ENCODE measurements at places on chromosomes 3 and 15. TPM values are rescaled to one million over a fixed set of nuclear protein-coding genes. Genes with fewer than 3 reads are reported as not detected.
A peak's percentile ranks its signal among the peaks of the same experiment; 100 is the strongest.

- no peaks in the 10 kb centered on the region for H3K36me3 ChIP-seq
- H3K27me3 ChIP-seq, result no peaks in the 10 kb centered on the region
- no peaks in the 10 kb centered on the region for H3K4me1 ChIP-seq
- no peak for DNase-seq
Observed at GRCh38 chr3:123593381-123593780, 8.5 kb upstream of the HACD2 start.

DNA sequence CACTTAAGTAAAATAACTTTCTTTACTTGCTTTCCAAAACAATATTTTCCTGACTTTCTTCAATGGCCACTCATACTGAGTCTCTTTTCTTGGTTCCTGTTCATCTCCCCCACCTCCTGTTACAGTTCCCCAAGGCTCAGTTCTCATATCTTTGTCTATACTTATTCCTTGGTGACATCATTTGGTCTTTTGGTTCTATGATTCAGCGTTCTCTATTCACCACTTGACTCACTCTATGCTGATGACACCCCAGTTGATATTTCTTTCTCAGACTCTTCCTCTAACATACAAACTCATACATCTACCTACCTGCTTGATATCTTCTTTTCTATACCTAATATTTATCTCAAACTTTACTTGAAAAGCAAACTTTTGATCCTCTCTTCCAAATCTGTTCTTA, 85.0 kb upstream of the P3H2 start:
- no peaks in the 10 kb centered on the region for H3K36me3 ChIP-seq
- H3K4me3 ChIP-seq, result no peak overlapping the region
- H3K27me3 ChIP-seq, result no peaks in the 10 kb centered on the region
- no peaks in the 10 kb centered on the region for H3K4me1 ChIP-seq

DNA sequence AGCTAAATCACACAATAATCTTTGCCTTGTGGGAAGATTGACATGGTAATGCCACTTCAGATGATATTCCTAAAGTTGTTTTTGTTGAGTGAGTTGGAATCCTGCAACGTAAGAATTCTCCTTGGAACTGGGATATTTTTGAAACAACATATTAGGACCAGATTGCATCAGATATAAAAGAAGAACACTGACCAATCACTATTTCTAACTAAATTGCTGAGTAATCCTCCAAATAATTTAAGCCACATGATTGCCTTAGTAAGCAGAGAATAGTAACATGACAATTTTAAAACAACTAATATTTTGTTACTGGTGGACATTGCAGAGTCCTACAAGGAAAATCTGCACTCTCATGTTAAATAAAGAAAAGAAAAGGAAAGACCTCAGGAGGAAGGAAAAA, 353.9 kb upstream of the LMCD1 start:
- DNase-seq, result no peak
- no peak overlapping the region for H3K27ac ChIP-seq
- no peak overlapping the region for H3K4me3 ChIP-seq
- no peaks in the 10 kb centered on the region for H3K4me1 ChIP-seq
- no peaks in the 10 kb centered on the region for H3K36me3 ChIP-seq

Gene OR5K2
- not detected for total RNA-seq

DNA sequence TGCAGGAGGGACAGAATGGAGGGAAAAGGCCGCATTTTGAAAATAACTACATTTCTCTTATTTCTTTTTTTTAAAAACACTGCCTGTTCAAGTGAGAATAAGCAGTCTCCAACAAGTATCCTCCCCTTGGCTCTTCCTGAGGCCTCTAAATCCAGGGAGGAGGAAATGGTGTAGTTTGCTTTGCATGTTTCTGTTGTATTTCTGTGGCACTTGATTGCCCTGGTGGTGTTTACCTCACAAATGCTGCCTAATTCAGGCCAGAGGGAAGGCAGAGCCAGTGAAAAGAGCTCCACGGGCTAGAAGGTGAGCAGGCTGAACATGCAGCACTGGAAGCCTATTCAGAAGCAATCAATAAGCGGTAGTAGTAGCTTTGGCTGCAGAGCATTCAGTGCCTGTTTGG, 149.3 kb upstream of the ATP11B start:
- H3K4me3 ChIP-seq, result no peak overlapping the region
- no peak for DNase-seq
- H3K27ac ChIP-seq, result no peak overlapping the region

- peaks cover 6% of the 10 kb centered on the region for H3K4me1 ChIP-seq
- no peak for DNase-seq
- H3K36me3 ChIP-seq, result no peaks in the 10 kb centered on the region
- H3K4me3 ChIP-seq, result no peak overlapping the region
- no peaks in the 10 kb centered on the region for H3K27me3 ChIP-seq
- no peak overlapping the region for H3K27ac ChIP-seq
Observed at GRCh38 chr3:70061096-70061495, 61.6 kb downstream of the SAMMSON start.

DNA sequence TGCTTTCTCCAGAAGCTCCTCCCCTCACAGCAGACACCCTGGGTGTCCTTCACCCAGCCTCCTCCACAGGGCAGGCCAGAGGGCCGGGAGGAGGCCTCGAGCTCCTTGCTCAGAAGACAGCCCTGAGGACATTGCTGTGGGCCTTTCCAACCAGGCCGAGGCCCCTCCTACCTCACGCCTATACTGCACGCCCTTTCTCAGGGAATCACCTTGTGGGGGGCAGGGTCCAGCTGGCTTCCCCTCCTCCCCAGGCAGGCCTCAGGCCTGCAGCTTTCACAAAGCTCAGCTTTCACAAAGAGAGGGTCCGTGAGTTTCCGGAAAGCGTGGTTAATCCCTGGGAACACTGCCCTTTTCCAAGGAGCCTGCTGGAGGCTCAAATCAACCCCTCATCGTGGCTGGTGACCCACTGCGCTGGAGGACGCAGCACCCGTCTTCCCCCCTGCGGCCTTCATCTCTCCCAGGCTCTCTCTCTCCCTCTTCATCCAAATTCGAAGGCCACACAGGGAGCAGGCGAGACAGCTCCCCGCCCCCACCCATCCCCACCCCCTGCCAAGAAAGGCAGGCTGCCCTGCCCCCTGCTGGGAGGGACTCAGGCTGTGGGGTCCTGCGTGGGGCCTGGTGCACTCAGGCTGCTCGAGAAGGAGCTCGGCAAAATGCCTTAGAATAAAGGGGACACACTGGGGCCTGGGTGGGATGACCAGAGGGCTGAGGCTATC, 79.4 kb downstream of the OCA2 start:
- DNase-seq, result no peak
- no peaks in the 10 kb centered on the region for H3K36me3 ChIP-seq
- H3K4me1 ChIP-seq, result no peaks in the 10 kb centered on the region

DNA sequence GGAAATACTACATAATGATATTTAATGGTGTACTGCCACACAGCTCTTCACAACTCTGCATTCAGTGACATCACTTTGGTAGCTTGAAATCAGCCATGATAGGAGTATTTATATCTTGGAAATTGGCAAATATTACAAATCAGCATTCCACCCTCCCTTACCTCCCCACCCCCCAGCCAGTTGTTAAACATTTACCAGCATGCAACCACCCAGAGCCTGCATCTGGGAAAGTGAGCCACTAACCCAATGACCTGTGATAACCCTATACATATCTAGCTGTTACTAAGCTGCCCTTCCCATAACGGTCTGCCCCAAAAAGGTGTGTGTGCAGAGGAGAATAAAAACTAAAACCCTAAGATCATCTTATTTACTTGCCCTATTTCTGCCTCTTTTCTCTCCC, 44.6 kb upstream of the SATB1 start:
- H3K4me3 ChIP-seq, result no peak overlapping the region
- H3K27ac ChIP-seq, result no peak overlapping the region
- no peaks in the 10 kb centered on the region for H3K4me1 ChIP-seq
- no peak for DNase-seq
- no peaks in the 10 kb centered on the region for H3K27me3 ChIP-seq

DNA sequence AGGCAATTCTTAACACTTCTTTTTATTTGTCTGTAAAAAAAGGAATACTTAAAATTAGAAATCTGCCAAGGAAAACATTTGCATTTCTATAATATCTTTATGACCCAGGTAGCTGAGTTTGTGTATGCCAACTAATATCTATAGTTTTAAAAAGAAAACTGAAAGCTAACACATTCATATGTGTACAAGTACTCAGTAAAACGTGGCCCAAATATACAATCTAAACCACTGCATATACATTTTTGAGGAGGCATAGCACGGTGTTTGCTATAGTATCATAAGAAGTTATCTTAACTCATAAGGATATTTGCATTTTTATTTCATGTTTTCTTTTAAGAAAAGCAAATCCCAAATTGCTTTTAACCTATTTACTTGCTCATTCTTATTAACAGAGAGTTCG, 172.7 kb downstream of the ZBTB20 start:
- no peaks in the 10 kb centered on the region for H3K4me1 ChIP-seq
- no peak overlapping the region for H3K4me3 ChIP-seq
- no peak overlapping the region for H3K27ac ChIP-seq
- DNase-seq, result no peak

DNA sequence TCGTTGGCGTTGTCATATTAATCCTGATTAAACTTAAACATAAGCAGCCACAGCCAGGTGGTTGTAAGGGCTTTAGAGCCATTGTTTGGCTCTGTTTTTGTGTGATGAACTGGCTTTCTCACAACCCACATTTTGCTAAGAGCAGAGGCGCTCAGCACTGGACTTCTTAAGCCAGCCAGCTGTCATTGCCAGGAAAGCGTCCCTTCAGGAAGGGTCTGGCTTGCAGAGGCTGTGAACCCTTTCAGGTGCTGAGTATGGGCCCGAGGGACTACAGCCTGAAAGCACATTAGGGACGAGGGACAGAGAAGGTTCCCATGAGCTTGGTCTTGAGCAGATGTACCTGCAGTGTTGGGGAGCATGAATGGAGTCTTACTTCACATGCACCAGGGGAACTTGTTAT, 112.3 kb downstream of the CHCHD6 start:
- no peak overlapping the region for H3K27ac ChIP-seq
- H3K27me3 ChIP-seq, result no peaks in the 10 kb centered on the region
- DNase-seq, result no peak
- peaks cover 19% of the 10 kb centered on the region for H3K4me1 ChIP-seq
- no peak overlapping the region for H3K4me3 ChIP-seq
- H3K36me3 ChIP-seq, result no peaks in the 10 kb centered on the region

DNA sequence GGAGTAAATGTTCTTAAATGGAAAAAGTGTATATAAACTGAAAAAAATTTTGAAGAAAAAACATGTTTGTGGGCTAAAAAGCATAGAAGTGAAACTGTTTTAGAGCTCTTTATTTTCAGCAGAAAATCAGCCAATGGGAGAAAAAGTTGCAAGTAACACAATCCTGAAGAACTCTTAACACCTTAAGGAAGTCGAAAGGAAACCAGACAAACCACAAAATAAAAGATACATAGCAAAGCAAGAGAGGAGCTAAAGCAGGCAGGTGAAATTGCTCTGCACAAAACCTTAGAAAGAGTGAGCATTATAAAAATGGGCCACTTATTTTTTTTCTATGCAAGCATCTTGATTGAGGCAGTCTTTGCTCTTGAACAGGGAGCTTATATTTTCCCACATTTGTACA, 300.5 kb downstream of the RAP2B start:
- no peaks in the 10 kb centered on the region for H3K27me3 ChIP-seq
- no peak overlapping the region for H3K27ac ChIP-seq
- no peaks in the 10 kb centered on the region for H3K4me1 ChIP-seq
- no peak overlapping the region for H3K4me3 ChIP-seq

- H3K27ac ChIP-seq, result peak overlapping the region; percentile 86
- H3K4me3 ChIP-seq, result peak overlapping the region; percentile 60
- no peaks in the 10 kb centered on the region for H3K27me3 ChIP-seq
- H3K36me3 ChIP-seq, result no peaks in the 10 kb centered on the region
- DNase-seq, result peak; percentile 93
- peaks cover 15% of the 10 kb centered on the region for H3K4me1 ChIP-seq
Observed at GRCh38 chr15:98548139-98548971, 100.0 kb upstream of the IGF1R start.

DNA sequence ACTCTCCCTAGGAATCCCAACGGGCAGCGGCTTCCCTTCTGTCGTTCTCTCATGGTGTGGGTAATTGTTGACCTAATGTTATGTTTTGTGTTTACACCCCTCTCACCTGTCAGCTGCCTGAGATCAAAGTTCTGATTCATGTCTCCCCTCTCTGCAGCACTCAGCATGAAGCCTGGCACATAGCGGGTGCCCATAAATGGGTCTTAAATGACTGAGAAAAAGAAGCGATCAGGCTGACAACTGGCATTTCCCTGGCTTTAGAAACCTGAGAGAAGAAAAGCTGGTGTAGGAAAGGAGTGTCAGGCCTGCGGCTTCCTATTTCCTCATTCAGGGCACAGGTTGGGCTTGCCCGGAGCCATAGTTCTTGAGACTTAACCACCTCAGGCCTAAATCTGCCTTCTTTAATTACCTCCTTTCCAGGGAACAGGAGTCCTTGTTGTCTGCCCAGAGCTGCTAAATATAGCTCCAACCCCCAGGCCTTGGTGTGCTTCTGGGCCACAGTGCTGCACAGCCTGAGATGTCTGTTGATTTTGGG, 31.8 kb downstream of the LPP start:
- DNase-seq, result no peak
- H3K27me3 ChIP-seq, result no peaks in the 10 kb centered on the region
- peak overlapping the region; percentile 89 for H3K27ac ChIP-seq
- H3K4me1 ChIP-seq, result peaks cover 86% of the 10 kb centered on the region

Gene RRP9
- 13.3 TPM for total RNA-seq

- H3K27ac ChIP-seq, result no peak overlapping the region
- no peak overlapping the region for H3K4me3 ChIP-seq
- no peaks in the 10 kb centered on the region for H3K27me3 ChIP-seq
- no peaks in the 10 kb centered on the region for H3K36me3 ChIP-seq
- H3K4me1 ChIP-seq, result no peaks in the 10 kb centered on the region
- DNase-seq, result no peak
Observed at GRCh38 chr15:78695854-78696253, 54.8 kb upstream of the CHRNB4 start.
